ENCODE measurements at places on chromosomes 4 and X.

GRCh38 chr4:80036949-80037685, 35.9 kb downstream of the ANTXR2 start:
- DNase-seq, result no peak

- peak; percentile 50 for DNase-seq
Measured at GRCh38 chrX:50889582-50889981, 21.0 kb upstream of the BMP15 start.

GRCh38 chrX:154484255-154485149, 1.9 kb downstream of the UBL4A start:
- no peak for DNase-seq

DNA sequence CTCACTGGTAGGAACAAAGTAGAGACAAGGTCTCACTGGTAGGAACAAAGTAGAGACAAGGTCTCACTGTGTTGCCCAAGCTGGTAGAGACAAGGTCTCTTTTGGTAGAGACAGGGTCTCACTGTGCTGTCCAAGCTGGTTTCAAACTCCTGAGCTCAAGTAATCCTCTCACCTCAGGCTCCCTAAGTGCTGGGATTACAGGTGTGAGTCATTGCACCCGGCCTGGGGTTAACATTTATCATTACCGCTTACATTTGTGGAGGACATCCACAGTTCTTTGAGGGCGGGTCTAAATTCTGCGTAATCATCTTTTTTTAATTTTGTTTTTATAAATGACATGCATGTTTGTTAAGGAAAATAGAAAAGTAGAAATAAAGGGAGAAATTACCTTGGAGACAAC, 12.0 kb downstream of the RAB33B start:
- DNase-seq, result no peak

- no peak for DNase-seq
Measured at GRCh38 chr4:3337357-3337732, 44.5 kb downstream of the RGS12 start.

All from WTC11 (cell line).